ENCODE measurements at places on chromosomes 13 and 19.
A peak's percentile ranks its signal among the peaks of the same experiment; 100 is the strongest.

GRCh38 chr13:24627090-24627714, 53.0 kb upstream of the ATP12A start:
- DNase-seq = no peak

DNA sequence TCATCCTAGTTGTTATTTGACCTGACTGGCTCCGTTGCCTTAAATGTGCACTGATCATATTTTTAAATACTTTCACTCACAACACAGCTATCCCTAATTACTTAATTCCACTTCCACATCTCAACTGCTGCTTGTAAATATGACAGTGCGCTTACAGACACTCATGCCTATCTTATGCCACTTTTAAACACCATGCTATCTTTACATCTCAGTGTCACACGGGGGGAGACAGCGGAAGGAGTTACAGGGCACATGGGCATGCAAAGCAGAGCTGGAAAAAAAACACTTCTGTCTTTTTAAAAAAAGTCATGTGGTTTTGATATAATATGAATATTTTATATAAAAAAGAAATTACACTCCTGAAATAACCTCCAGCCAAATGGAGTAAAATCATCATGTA, 44.1 kb downstream of the SMAD9 start:
- no peak for DNase-seq

GRCh38 chr13:73803997-73804396, 330.2 kb downstream of the KLF12 start:
- DNase-seq = peak; percentile 54

DNA sequence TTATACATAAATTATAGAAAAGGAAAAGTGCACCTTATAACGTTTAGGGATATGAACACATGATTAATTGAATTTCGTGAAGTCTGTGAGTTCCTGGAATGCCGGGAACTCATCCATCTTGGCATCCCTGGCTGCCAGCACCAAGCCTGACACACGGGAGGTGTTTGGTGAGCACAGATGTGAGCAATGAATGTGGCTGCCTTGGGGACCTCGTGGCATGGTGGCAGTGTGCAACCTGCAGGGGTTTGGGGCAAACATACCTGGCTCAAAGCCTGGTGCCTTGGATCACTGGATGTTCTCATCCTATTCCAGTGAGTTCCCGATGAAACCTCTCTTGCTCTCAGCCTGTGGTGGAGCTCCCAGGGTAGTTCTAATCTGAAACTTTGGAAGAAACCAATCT, 10.4 kb upstream of the MAP2K2 start:
- DNase-seq = no peak

GRCh38 chr19:3503036-3503572, 2.6 kb upstream of the DOHH start:
- no peak for DNase-seq

DNA sequence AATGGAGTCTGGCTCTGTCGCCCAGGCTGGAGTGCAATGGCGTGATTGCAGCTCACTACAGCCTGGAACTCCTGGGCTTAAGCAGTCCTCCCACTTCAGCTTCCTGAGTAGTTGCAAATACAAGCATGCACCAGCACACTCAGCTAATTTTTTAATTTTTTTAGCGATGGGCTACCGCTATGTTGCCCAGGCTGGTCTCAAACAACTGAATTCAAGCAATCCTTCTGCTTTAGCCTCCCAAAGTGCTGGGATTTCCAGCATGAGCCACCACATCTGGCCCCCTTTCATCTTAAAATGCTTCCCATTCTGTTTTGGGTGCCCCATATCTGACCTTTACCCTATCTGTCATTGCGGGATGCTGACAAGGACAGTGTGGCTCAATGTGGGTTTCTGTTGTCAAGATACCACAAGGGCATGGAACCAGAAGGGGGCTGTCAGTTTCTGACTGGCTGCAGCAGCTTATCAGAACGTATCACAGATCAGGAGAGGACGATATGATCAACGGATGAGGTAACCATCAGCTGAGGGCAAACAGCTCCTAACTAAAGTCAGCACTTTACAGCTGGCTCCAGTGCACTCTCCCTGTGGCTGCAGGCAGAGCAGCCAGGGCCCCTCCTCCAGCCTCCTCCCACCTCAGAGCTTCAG, 32.4 kb downstream of the GPR42 start:
- no peak for DNase-seq

- DNase-seq = peak; percentile 91
Observed at GRCh38 chr19:13260883-13261653, 110.9 kb downstream of the IER2 start.

- peak; percentile 97 for DNase-seq
Observed at GRCh38 chr19:46478356-46478986, 7.1 kb upstream of the PNMA8A start.

- peak; percentile 52 for DNase-seq
Observed at GRCh38 chr19:45769821-45770191, 754 bp upstream of the SIX5 start.

- DNase-seq = no peak
Observed at GRCh38 chr13:113666951-113667701, at the start of gene GRK1. GRK1 (plus strand) TSS chr13:113667219; CDS start chr13:113667387, 168 bp downstream.

- no peak for DNase-seq
Observed at GRCh38 chr19:3046698-3047495, 15.4 kb downstream of the TLE5 start.

GRCh38 chr13:81080911-81081454, 740.1 kb upstream of the SPRY2 start:
- no peak for DNase-seq

DNA sequence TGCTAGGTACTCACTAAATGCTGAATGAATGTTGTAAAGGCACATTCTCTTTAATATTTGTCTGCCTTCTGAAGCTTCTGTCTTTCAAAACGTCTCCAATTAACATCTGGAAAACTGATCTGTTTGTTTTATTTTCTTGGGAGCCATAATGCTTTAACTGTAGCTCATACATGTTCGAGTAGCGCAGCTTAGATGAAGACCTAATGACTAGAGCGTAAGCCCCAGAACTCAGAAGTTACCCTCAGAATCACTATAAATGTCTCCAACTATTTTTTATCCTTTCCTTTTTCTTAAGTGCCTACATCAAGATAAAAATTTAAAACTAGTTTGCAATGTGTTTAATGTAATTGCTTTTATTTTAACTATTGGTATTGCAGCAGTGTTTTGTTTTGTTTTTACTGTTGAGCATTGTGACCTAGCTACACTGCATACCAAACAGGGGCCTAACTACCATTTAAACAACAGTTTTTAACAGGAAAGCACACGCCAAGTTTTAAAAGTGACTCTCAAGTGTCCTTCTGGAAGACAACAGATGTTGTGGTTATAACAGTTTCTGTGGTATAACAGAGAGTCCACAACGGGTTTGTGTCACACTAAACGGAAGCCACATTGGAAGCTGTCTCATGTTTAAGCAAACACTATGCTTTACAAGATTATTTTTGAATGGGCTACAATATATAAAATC, 42.0 kb downstream of the MRPL57 start:
- peak; percentile 85 for DNase-seq

DNA sequence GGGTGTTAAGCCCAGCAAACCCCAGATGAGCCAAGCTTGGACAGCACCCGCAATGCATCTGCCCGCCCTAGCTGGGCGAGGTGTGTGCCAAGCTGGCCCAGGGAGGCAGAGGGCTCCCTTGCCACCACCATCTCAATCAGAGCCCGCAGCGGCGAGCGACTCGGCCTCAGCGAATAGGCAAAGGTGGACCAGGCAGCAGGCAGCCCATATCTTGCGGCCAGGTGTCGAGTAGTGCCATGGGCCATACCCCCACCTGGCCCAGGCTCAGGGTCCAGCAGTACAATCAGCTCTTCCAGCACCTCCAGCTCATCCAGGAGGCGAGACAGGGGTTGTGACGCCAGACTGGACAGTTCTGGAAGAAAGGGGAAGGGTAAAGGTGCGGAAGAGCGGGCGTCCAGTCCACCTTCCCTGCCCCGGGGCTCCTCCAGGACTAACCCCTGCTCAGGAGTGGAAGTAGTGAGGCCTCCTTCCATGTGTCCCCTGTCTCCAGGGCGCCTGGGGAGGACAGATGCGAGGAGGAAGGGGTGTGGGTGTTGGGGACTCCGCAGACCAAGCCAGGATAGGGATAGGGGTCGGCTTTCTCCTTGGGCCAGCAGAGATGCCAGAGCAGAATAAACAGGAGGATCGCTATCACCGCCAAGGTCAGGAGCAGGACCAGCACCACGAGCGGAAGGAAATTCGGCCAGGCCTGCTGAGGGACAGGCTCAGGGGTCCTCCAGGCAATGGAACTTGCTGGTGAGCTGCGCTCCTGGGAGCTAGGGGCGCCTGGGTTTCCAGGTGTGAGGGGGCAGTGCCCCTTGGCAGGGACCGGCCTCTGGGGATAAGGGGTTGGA, 2.8 kb downstream of the IGFLR1 start:
- DNase-seq = no peak

DNA sequence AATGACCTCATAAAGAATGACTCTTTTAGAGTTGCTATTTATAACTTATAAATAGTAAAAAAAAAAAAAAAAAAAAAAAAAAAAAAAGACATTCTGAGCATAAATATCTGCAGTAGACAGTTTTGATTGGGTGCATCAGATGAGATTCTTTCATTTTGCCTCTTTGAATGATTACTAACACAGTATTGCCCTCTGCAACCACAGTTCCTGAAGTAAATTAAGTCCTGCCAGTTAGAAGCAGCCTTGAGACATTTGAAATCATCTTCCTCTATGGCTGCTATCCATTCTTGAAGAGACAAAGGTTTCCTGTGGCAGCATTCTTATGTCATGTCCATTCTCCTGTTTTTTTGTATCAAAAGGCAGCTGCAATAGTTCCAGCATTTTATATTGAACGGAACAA, 892.4 kb upstream of the MIR17HG start:
- no peak for DNase-seq

DNA sequence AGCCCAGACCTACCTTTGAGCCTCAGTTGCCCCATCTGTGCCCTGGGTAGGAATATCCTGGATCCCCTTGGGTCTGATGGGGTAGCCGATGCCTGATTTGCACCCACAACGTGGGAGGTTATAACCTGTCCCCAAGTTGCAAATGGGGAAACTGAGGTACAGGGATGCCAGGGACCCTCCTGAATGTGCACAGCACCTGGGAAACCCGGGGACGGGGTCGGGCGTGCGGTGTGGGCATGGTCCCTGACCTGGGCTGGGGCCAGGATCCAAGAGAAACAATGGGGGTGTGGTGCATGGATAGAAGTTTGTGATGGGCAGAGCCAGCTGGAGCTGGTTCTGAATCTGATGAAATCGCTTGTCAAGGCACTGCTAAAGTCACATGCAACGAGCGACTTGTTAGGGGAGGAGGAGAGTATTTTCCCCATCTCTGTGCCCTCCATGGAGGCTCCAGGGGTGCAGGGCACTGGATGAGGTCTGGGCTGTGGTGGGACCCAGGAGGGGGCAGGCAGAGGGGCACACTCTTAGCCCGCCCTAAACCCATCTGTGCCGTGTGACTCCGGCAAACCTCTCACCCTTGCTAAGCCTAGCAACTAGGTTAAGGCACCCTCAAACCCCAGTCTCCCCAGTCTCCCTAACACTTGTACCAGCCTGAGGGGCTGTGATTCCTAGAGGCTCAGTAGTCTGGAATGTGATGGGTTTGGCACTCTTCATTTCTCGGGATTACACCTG, 749 bp downstream of the GDF15 start:
- DNase-seq = peak; percentile 85

DNA sequence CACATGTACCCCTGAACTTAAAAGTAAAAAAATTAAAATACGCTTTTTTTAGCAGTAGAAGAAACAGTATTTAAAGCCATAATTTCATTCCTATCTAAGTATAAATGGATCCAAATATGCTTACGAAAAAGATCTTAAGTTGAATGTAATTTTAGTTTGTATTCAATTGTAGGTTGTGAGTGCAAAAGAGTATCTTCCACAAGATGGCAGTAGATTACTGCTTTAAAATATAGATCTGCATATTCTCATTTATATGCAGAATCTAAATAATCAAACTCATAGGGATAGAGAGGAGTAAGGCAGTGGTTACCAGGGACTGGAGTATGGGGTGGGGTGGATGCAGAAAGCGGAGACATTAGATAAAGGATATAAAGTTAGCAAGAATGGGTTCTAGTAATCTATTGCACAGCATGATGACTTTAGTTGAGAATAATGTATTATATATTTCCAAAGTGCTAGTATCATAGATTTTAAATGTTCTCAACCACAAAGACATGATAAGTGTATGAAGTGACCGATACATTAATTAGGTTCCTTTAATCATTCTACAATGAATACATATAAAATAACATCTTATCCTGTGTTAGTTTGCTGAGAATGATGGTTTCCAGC, 14.2 kb downstream of the OR7A17 start:
- DNase-seq = peak; percentile 4

DNA sequence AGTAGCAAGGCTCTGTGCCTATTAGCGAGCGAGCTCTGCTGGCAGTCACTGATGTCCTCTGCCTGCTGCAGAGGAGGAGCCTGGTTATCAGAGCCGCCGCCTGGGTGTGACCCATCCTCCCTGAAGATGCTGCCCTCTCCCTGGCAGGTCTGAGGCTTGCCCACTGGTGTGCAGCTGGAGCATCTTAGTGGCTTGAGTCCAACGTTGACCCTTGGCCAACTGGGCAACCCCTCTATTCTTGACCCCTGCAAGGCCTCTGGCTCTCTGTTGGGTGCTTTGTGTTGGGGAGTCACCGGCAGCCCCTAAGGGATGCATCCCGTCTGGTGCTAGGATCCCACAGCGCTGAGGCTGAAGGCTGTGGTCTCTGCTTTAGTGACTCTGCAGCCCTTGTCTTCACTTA, 277.9 kb upstream of the SOX1 start:
- DNase-seq = no peak

Data from LHCN-M2 (cell line).